ENCODE measurements at places on chromosomes 13 and 19. TPM values are rescaled to one million over a fixed set of nuclear protein-coding genes. Genes with fewer than 3 reads are reported as not detected.

KLK15 gene
- polyA plus RNA-seq, result 2.7 TPM

CEBPA gene
- 6.6 TPM for polyA plus RNA-seq

CHST8 gene
- polyA plus RNA-seq, result not detected

SPACA4 gene
- not detected for polyA plus RNA-seq

ICAM1 gene
- 16.3 TPM for polyA plus RNA-seq

GJB2 gene
- polyA plus RNA-seq, result 13.1 TPM

ANGPTL8 gene
- polyA plus RNA-seq, result 1.3 TPM

NKPD1 gene
- not detected for polyA plus RNA-seq

CDKN2D gene
- 14.7 TPM for polyA plus RNA-seq

MTUS2 gene
- 0.22 TPM for polyA plus RNA-seq

NXNL1 gene
- not detected for polyA plus RNA-seq

PRR19 gene
- 0.71 TPM for polyA plus RNA-seq

ZNF112 gene
- polyA plus RNA-seq, result 3.4 TPM

ZNF581 gene
- polyA plus RNA-seq, result 22.0 TPM

Data from kidney (tissue), 22 donors.